ENCODE measurements at places on chromosomes 7 and 10.

- DNase-seq = no peak
These were observed 7.8 kb upstream of the ZNF853 start for GRCh38 chr7:6607651-6608051.

DNA sequence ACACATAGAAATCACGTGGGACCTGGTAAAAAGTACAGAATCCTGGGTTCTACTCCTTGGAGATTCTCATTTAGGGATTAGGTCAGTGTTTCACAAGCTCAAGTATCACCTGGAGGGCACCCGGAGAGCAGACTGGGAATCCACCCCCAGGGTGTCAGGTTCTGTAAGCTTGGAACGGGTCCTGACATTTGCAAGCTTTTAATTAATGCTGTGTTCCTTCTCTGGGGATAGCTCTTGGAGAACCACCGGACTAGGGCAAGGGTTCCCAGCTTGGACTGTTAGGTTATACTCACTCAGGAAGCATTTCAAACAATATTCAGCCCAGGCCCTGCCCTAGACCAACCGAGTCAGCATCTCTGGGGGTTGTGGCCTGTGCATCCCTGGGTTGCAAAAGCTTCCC is 23.0 kb downstream of the TCF7L2 start:
- DNase-seq = no peak

DNA sequence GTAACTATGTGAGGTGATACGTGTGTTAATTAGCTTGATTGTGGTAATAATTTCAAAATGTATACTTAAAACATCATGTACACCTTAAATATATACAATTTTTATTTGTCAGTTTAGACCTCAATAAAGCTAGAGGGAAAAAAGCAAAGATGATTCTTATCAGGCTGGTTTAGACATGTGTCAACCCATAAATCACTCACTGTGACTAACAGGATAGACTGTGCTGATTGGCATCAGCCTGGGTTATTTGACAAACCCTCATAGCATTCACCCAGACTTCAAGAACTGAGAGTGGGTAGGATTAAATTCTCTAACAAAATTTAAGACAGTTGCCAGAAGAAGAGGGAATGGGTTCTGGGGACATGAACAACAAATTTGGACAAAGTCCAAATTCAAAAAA is 73.8 kb upstream of the TMEM140 start:
- DNase-seq = no peak

GRCh38 chr7:11216276-11216675 is 242.6 kb downstream of the PHF14 start:
- DNase-seq = no peak

- DNase-seq = no peak
These were observed 99.1 kb downstream of the GLI3 start for GRCh38 chr7:42137941-42138340.

- no peak for DNase-seq
These were observed 42.7 kb downstream of the CAMK2B start for GRCh38 chr7:44282601-44283171.

GRCh38 chr10:21860718-21861117 is 142.8 kb downstream of the DNAJC1 start:
- DNase-seq = no peak

DNA sequence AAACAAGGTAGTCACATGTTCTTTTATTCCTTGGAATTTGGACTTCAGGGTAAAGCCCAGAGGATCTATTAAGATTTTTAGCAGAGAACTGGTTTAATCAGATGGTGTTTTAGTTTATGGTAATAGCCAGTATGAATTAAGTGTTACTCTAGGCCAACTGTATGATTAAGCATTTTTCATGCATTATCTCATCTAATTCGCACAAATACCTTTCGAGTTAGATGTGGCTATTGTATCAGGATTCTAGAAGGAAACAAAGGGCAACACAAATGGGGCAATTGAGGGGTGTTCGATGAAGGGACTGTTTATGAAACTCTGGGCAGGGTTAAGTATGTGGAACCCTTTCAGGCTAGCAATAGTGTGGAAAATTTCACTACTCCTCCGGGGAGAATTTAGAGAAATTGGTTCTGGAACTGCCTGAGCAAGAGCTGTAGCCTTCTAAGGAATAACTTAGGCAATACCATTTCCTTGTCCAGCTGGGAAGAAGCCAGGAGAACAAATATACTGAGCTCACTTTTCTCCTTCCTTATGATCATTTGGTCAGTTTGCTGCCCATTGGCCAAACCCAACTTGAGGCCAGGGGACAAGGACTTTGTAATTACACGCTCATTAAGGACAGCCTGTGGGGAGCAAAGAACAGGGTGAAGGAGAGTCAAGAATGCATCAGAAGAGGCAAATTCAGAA is 319.0 kb upstream of the FZD1 start:
- no peak for DNase-seq

DNA sequence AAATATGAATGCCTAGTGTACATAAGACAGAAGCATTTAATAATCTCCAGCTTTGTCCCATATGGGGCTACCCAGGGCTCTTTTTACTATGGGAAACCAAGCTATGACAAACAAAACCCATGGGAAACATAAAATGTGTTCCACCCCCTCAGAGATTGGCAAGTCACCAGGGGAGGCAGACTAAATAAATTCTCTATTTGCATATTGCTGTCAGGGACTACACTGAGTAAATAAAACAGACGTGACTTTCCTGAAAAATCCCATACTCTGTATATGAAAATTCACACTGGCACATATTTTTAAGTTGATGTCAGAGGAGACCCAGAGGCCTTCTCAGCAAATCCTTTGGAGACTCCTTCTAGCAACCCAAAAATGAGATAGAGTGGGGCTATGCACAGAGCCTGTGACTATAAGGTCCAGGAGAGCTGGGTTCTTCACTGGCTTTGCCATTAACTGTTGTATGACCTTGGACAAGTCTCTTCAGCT is 44.0 kb upstream of the HPSE2 start:
- no peak for DNase-seq

DNA sequence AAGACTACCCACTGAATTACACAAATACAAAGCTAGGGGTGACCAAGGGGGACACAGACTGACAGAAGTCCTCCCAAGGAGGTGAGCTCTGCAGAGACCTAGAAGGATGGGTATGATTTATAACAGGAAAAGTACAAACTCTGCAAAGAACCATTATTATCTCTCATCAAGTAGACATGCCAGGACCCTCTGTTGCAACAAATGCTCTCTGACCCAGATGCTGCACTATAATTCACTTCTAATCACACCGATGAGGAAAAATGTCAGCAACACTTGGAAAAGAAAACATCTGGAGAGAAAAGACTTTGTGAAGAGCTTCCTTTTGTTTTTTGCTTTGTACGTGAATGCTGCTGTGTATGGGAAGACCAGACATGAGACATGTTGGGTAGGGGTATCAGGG is 178.3 kb upstream of the PDE1C start:
- DNase-seq = no peak

DNA sequence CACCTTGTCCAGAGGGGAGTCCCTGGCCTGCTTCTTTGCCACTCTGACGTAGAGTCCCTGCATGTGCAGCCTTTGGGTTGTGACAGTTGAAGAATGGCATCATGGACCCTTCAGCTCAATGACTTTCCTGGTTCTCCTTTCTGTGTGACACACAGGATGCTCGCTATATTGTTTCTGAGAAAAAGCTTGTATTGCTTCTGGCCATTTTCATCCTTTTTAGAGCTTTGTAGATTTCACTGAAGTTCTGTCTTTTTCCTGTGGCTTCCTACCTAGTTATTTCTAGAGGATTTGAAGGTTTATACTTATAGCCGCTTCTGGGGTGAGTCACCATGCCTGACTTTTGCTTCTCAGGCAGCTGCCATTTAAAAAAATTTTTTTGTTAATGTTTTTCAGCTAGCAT is 27.0 kb downstream of the SND1 start:
- no peak for DNase-seq

DNA sequence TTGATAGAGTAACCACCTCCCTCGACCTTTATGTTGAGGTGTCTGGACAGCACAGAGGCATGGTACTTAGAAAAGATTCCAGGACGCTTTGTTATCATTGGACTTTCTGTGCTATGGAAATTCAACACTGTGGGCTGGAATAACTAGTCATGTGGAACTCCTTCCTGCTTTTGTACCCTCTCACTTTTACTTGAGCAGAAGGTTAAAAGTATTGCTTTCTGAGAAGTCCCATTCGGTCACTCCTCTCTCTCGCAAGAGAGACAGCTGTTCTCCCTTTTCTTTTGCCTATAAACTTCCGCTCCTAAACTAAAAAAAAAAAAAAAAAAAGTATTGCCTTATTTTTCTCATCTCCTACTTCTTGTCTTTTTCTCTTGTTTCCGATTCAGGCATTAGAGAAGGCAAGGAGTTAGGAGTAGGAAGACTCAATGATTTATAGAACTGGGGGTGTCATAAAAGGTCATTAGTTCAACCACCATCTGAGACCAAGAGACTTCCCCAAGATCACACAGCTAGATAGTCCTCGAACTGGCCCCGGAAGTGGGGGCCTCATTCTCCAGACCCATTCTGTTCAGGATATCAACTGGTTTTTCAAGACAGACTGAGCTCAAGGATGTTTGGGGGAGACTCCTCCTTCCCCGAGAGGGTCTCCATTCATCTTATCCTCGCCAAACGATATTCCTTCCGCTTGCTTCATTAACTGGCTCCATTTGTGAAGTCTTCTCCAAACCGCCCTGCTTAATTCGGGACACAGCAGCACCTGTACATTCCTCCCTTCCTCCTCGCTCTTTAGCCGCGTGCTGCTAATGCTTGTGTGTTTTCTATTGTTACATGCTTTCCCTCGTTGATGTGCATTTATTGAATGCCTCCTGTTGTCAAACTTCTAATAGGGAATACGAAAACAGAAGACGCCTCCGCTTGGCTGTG is 995 bp upstream of the INPP5F start:
- no peak for DNase-seq

- no peak for DNase-seq
These were observed 44.3 kb upstream of the GLCCI1 start for GRCh38 chr7:7924303-7924702.

DNA sequence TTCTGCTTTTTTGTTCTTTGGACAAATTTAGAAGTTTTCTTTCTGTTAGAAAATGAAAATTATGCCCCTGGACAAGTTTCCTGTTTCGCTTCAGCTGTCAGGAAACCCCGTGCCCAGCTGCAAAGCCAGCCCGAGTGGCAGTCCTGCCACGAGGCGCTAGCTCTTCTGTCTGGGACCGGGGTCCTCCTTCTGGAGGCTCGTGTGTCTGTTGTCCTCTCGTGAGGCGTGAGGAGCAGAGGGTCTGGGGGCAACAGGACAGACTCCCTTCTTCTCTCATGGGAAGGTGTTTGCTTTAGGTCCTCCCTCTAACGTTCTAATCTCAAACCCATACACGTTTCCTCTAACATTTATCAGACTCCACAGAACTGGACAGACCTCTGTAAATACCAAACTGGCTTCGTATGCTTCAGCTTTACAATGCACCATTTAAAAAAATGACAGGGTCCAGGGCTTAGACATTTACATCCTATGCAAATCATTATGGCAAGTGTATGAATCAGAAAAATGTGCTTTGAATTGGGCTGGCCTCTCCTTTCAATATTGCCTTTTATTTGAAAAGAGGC is 184.5 kb upstream of the SHH start:
- DNase-seq = no peak

DNA sequence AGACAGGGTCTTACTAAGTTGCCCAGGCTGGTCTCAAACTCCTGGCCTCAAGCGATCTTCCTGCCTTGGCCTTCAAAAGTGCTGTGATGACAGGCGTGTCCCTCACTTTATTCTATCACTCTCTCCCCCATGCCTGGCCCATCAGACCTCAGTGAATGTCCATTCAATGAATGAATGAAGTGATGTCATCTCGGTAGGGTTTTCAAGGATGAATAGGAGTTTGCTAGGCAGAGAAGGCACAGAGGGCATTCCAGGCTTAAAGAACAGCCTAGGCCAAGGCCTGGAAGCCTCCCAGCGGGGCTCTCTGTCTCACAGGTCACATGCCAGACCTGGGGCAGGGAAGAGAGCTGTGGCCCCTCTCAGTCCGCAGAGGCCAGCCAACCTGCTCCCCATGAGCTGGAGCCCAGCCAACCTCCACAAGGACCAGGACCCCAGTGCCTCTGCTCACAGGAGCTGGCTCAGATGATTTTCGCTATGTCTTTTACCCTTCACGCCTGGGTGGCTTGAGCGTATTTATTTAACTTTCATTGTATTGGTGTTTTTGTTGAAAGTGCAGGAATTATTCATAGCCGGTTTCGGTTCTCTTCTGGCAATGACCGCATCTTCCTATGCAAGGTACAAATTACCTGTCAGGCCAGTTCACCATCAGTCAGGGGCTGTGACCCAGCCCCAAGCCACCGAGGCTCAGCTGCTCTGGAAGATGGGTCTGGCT is 11.8 kb upstream of the TNRC18 start:
- DNase-seq = no peak

DNA sequence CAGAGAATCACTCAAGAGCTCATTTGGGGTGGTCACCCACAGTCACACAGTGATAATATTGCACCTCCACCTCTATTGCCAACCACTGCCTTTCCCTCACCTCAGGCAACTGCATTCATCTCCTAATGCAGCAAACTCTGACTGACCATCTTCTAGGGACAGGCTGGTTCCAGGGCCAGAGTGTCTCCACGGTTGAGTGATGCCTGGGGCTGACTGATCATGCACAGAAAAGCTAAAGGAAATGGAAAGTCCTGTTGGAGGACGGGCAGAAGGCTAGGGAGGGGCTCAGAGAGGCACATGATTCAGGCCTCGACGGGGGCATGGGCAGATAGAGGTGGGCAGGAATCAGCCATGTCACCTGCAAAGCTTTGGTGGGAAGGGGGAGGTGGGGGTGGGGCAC is 127.1 kb upstream of the TNS3 start:
- DNase-seq = no peak

DNA sequence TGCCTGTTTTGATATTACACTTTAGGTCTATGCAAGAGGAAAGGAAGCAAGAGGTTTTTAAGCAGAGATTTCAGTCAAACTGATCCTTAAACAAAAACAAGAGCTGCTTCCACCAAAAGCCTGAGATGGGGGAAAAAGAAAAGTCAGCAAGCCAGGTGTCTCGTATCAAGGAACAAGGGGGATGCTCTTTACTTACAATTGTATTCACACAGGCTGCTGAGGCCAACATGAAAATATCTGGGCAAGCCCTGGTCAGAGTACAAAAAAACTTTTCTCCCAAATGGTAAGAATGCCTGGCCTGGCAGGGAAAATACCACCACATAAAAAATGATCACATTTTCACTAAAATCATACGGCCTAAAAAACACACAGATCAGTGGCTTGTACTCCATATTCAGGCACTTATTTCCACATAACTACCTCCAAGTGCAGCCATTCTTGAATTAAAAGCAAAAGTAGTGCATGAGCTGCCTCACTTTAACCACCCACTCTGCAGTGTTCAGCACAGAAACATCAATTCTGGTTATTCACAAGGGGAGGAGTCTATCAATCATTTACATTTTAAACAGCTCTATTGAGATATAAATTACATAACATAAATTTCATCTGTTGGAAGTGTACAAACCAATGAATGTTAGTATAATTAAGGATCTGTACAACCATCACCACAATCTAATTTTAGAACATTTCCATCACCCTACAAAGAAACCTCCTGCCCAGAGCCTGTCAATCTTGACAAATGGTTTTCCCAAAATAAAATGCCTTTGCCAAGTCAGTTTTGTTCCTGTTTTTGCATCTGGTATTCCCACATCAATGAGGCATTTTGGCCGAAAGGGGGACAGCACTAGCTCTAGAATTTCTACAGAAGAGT is 70.2 kb downstream of the GRB10 start:
- DNase-seq = no peak

GRCh38 chr7:24980534-24981170 is 674 bp upstream of the OSBPL3 start:
- no peak for DNase-seq
